Aorta (tissue), 5 donors: ENCODE measurements at places on chromosomes 3 and 15.

DNA sequence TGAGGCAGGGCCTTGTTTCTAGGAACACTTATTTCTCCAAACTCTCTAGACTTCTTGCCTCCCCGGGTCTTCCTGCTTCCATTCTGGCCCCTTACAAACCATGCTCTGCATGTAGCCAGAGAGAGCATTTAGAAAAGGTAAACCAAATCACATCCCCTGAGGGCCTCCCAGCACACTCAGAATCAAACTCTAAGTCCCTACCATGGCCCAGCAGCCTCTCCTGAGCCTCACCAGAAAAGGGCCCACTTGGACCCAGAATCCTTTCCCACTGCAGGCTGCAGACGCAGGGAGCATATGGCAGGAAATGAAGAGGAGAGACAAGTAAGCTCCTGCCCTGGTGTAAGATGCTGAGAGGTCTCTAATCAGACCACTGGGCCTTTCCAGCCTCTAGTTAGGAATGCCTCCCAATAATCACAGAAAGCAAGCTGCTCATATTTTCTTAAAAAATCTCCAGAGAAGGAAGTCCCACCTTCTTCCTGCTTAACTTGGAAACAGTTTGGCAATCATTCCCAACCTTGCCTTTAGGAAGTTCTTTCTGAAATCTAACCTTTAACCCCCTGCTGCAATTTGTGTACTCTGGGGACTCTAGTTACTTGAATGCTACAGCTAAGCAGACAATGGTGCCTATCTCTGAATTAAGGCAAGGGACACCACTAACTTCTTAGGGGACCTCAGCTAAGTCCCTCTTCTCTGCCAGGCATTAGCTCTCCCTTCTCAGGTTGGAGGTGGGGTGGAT is 4.2 kb downstream of the AMOTL2 start:
- H3K27me3 ChIP-seq = no peaks in the 10 kb centered on the region
- H3K36me3 ChIP-seq = peaks cover 4% of the 10 kb centered on the region
- no peaks in the 10 kb centered on the region for H3K4me1 ChIP-seq
- no peak overlapping the region for H3K4me3 ChIP-seq
- H3K27ac ChIP-seq = no peak overlapping the region
- DNase-seq = peak; percentile 34

DNA sequence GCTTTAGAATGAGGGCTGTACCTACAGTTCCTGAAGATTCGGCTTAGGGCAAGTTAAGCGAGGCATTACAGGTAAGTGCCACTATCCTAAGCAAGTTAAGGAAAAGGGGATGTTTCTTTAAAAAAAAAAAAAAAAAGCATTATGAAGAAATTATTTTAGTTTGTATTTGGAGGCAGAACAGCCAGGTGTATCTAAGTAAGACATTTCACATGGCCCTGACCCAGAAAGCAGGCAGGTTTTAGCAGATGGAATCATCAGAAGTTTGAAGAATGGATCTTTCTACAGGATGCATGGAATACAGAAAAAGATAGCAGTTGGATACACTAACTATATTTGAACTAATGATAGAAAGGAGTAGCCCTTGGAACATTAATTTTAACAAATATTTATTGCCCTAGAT is 105.6 kb downstream of the OSBPL10 start:
- H3K36me3 ChIP-seq = peaks cover 3% of the 10 kb centered on the region
- no peaks in the 10 kb centered on the region for H3K27me3 ChIP-seq
- no peak overlapping the region for H3K4me3 ChIP-seq
- no peak for DNase-seq
- no peak overlapping the region for H3K27ac ChIP-seq

- no peaks in the 10 kb centered on the region for H3K4me1 ChIP-seq
- no peaks in the 10 kb centered on the region for H3K36me3 ChIP-seq
- DNase-seq = peak; percentile 81
- H3K27me3 ChIP-seq = no peaks in the 10 kb centered on the region
Observed at GRCh38 chr3:138348754-138349739, 668 bp downstream of the MRAS start.

DNA sequence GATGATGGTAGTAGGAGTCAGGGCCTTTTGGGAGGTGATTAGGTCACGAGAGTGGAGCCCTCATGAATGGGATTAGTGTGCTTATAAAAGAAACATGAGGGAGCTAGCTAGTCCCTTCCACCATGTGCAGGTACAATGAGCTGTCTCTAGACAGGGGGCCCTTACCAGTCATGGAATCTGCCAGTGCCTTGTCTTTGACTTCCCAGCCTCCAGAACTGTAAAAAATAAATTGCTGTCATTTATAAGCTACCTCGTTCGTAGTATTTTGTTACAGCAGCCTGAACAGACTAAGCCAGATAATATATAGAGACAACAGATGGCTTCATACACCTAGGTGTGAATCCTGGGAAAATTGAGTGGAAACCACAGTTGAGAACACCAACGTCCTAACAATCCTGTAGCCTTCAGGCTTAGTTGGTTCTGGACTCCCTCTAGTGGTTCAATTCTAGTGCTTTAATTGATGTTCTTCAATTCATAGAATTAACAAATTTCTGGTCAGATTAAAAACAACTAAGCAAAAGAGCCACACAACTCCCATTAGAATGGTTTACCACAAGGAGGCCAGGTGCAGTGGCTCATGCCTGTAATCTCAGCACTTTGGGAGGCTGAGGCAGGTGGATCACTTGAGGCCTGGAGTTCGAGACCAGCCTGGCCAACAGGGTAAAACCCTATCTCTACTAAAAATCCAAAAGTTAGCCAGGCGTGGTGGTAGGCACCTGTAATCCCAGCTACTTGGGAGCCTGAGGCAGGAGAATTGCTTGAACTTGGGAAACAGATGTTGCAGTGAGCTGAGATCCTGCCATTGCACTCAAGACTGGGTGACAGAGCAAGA is 21.3 kb upstream of the GATM start:
- no peaks in the 10 kb centered on the region for H3K36me3 ChIP-seq
- H3K27me3 ChIP-seq = no peaks in the 10 kb centered on the region
- H3K4me1 ChIP-seq = no peaks in the 10 kb centered on the region
- no peak overlapping the region for H3K4me3 ChIP-seq

DNA sequence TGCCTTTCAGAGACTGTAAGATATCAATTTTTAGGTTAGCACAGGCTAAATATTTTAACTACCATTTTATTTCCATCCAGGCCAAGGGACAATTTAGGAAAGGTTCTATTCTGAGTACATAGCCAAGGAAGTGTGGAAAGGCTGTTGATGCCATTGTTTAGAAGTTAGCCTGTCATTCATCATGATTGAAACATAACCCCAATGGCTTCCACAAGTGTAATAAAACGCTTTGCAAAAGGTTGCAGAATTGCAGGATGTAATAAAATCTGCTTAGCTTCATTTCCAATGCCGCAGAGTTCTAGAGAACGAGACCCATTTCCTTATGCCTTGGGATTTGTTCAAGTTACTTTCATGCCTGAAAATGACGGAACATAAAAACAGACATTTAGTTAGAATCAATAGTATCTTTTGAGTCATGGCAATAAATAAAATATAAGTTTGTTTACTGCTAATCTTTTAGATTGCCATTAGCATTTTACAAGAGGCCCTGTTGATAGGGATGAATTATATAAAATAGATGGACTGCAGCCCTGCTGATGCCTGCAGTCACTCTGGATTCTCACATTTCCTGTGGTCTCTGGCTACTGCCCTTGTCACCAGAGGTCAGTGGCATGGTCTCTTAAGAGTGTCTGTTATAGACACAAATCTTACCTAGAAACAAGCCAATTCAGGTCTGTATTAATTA is 678.2 kb upstream of the CFAP20DC start:
- H3K27me3 ChIP-seq = no peaks in the 10 kb centered on the region
- H3K4me1 ChIP-seq = no peaks in the 10 kb centered on the region
- no peak overlapping the region for H3K4me3 ChIP-seq
- H3K36me3 ChIP-seq = no peaks in the 10 kb centered on the region
- DNase-seq = no peak

DNA sequence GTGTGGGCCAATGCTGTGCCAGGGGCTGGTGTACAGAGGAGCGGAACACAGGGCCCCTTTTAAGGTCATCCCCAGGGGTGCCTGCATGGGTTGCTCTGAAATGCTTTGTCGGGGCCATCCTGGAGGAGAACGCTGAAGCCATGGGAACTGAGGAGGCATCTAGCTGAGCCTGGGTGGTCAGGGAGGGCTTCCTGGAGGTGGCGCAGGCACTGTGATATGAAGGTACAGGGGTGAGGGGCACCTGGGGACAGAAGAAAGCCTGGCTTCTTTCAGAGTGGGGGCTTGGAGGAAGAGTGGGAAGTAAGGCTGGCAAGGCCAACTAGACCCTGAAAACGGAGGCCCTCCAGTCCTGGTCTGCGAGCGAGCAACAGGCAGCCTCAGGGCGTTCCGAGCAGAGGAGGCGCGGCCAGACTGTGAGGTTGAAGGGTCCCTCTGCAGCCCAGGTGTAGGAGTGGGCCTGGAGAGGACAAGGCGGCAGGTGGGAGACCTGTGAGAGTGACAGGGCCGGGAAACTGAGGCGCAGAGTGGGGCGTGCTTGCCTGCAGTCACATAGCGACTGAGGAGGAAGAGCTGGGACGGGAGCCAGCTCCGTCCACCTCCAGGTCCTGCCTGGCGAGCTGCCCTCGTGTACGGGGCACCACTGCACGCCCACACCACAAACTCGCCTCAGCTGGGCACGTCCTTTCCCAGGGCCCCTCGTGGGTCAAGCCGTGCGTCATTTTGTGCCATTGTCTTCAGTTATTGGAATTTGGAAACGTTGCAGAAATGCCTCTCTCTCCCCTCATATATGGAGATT is 4.1 kb downstream of the FBLN2 start:
- H3K4me1 ChIP-seq = no peaks in the 10 kb centered on the region
- no peaks in the 10 kb centered on the region for H3K36me3 ChIP-seq
- H3K4me3 ChIP-seq = no peak overlapping the region
- no peaks in the 10 kb centered on the region for H3K27me3 ChIP-seq
- DNase-seq = no peak

DNA sequence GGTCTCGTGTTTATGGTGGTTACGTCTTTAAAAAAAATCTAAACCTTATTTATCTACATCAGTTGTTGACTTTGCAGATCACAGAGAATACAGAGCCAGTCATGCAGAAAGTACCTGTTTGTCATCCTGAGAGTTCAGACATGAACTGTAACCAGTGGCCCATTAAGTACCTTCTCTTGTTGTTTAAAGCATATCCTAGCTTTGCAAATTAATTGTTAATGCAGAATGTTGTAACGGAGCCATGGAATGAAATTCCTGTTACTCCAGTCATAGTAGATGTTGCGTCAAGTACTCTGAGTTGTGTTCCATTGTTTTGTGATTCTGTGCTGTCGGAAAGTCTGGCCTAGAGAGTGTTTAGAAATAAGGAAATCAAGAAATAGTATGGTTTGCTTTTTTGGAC is 205.2 kb downstream of the RBMS3 start:
- H3K27ac ChIP-seq = no peak overlapping the region
- H3K4me3 ChIP-seq = no peak overlapping the region
- DNase-seq = no peak
- H3K36me3 ChIP-seq = no peaks in the 10 kb centered on the region
